Substantia nigra (tissue), 51 donors: ENCODE measurements at places on chromosomes 11 and 22.
A peak's percentile ranks its signal among the peaks of the same experiment; 100 is the strongest.

- DNase-seq: no peak
These were observed 86.1 kb upstream of the WNT7B start for GRCh38 chr22:46062971-46063631.

GRCh38 chr11:16296273-16296672, 60.1 kb downstream of the SOX6 start:
- no peak for DNase-seq

- DNase-seq: no peak
These were observed 16.9 kb downstream of the SAAL1 start for GRCh38 chr11:18088966-18089365.

DNA sequence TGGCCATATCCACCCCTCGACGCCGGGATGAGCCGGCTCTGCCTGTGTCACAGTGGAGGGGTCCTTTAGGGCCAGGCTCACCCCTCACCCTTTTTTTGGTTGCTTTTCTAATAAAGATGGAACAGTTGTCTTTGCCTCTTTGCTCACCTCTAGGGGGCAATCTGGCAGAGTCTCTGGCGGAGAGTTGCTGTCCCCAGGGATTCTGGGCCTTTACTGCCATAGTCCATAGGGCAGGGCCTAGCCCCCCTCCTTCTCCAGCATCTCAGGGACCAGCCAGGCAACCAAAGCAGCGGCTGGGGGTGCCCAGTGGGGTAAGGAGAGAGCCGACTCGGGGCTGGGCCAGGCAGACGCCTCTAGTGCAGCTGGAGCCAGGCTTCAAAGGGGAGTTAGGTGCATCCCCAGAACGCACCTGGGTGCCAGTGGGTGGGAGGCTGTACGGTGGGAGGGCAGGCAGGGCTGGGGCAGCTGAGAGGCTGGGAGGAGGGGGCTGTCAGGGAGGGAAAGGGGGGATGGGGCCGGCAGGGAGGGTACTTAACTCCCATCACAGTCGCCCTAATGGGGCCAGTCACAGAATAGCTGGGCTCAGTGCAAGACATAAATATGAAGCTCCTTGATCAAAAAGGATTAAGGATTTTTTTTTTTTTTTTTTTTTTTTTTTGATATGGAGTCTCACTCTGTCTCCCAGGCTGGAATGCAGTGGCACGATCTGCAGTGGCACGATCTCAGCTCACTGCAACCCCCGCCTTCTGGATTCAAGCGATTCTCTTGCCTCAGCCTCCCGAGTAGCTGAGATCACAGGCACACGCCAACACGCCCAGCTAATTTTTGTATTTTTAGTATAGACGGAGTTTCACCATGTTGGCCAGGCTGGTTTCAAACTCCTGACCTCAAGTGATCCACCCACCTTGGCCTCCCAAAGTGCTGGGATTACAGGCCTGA, 2.5 kb upstream of the SUSD2 start:
- no peak for DNase-seq

GRCh38 chr11:85269109-85269508, 358.0 kb downstream of the DLG2 start:
- no peak for DNase-seq

DNA sequence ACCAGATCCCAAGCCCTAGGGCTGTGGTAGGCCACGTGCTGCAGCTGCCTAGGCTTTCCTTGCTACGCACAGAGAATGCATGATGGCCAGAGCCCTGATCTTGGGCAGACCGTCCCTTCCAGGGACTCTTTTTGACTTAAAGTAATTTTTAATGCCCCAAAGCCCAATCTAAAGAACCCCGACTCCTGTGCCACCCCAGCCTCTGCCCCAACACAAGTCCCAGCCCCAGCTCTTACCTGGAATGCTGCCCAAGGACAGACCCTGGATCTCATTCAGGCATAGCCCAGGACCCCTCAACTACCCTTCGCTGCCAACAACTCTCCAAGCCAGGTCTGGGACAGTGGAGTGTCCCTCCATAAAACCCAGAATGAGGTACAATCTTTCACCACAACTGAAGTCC, 211.7 kb upstream of the B3GAT1 start:
- no peak for DNase-seq

GRCh38 chr22:30210235-30210909, 36.2 kb downstream of the LIF start:
- no peak for DNase-seq

GRCh38 chr11:72720047-72720446, 32.2 kb downstream of the ARAP1 start:
- DNase-seq: no peak

DNA sequence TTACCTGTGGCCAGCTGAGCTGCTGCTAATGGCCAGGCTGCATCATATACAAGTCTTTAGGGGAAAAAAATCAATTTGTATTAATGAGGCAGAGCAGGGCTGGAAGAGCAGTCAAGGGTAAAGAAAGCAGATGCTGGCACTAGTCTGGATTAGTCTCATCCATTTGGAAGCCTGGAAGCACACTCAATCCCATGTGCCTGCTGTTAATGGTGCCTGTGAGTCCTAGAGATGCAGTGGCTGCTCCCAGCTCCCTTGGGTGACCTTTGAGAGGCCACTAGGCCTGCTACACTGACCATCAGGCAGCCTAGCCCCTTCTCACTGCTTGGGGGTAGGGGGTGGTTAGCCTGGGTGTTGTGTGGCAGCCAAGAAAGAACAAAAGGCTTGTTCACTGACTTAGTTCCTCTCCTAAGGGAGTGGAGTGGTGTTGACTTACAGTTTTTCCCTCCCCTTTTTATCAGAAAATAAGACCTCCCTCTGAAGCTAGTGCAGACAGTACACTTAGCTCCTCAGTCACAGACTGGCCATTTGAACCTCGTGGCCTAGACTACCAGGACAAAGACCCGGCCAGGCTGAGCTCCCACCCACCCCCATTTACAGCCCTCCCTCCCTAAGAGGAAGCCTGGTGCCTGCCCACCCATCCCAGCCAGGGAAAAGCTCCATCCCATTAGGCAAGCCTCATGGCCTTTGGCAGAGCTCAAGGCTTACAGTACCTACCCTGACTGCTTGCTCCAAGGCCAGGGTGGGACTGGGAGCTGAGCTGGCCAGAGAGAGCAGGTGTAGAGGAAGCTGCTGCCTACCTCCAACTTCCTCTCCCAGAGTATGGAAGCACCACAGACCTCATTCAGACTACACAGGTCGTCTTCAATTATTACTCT, 7.8 kb downstream of the PIK3IP1 start:
- no peak for DNase-seq

DNA sequence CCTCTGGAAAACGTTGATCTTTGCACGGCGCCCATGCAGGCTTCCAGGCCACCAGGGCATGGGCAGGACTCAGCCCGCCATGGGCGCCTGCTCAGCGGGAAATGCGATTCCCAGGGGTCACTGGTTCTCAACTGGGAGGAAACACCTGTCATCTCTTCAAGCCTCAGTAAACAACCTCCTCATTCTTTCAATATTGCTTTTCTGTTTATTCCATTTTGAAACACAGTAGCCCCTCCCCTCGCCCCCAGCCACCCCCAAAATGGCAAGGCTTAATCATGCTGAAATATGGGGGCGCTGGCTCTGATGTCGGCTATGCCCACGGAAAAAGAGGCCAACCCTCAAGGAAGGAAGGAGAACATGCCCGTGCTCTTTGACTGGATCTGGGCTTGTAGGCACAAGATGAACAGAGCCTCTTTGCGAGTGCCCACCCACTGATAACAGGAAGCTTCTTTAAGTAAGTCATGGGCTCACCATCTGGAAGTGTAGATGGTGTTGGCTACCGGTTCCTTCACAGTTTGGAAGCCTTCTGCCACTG, 594 bp upstream of the POU2AF1 start:
- DNase-seq: no peak

- no peak for DNase-seq
These were observed 10.4 kb downstream of the SBF1 start for GRCh38 chr22:50464451-50464850.

GRCh38 chr22:42847110-42847509, 10.0 kb downstream of the ARFGAP3 start:
- no peak for DNase-seq

DNA sequence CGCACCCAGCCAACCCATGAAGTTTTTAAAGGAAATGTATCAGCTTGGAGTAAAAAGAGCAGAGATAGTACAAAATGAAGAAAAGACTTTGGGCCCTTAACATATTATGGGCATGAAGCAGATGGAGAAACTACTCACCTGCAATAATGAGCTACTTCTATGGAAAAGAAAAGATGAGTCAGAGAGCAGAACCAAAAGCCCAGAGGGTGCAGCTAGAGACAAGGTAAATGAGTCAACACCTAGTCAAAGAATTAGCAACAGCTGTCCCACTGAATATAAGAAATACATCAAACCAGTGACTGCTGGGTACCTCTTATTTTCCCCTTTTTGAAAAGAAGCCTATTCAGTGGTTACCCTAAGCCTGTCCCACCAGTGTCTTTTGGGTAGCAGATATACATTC, 61.8 kb downstream of the RPL27A start:
- no peak for DNase-seq

DNA sequence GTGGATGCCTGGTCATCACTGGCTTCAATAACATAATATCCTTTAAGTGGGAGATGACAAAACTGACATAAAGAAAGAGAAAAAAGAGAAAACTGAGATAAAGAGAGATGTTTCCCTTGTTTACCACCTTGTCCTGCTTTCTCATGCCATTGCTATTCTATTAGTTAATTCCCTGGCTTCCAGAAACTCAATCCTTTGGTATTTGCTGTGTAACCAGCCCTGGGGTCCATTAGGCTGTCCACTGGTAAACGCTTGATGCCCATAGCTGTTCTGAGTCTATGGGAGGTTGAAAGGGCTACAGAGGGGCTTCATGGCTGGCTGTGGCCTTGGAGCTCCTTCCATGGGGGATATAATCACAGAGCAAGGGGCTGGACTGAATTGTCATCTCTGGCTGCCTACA, 243.4 kb upstream of the PLET1 start:
- DNase-seq: no peak

GRCh38 chr22:27880778-27881394, 38.2 kb downstream of the PITPNB start:
- DNase-seq: peak; percentile 29

GRCh38 chr11:115660030-115660805, 156.0 kb upstream of the CADM1 start:
- no peak for DNase-seq

DNA sequence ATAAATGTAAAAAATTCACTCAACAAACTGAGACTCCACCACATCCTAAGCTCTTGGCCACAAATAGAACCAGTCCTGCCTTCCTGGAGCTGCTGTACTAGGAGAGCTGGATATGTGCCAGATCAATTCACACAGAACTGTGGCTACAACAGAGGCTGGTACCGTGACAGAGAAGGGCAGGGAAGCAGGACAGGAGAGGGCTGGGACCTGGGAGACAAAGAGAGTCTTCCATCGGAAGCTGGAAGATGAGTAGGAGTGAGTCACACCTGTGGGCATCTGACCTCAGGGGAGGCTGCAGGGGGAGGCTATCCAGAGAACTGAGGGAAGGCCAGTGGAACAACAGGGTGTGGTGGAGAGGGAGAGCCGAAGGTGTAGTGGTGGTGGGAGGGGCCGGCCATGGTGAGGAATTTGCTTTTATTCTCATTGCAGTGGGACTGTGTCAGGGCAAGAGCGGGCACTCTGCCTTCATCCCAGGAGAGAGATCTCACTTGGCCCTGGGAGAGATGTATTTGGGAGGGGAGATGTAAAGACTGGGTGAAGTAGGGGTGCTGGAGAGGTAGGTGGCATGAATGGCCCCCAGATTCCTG, 1.9 kb upstream of the LTBP3 start:
- no peak for DNase-seq

DNA sequence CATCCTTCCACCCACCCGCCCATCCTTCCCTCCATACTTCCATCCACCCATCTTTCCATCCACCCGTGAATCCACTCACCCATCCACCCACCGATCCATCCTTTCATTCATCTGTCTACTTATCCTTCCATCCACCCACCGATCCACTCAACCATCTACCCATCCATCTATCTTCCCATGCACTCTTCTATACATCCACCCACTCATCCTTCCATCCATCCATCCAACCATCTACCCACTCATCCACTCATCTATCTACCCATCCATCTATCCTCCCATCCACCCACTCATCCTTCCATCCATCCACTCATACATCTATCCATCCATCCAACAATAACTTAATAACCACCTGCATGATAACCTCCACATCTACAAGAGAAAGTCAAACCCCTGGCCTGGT, 47.3 kb downstream of the WNT7B start:
- DNase-seq: no peak

DNA sequence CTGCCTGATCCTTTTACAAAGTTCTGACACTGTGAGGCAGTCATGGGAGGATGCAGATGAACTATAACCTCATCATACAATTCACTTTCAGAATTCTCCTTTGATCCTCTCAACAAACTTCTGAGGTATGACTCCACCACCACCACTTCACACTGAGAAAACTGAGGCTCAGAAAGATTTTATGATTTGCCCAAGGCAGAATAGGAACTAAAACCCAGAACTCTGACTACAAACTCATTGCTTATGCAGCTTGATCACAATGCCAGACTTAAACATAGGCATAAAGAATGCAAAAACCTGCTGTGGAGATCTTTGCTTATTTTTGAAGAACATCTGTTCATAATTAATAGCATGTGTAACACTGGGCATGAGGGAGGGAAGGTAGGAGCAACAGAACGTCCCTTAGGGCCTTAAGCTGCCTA, 20.4 kb downstream of the FAM168A start:
- DNase-seq: no peak

DNA sequence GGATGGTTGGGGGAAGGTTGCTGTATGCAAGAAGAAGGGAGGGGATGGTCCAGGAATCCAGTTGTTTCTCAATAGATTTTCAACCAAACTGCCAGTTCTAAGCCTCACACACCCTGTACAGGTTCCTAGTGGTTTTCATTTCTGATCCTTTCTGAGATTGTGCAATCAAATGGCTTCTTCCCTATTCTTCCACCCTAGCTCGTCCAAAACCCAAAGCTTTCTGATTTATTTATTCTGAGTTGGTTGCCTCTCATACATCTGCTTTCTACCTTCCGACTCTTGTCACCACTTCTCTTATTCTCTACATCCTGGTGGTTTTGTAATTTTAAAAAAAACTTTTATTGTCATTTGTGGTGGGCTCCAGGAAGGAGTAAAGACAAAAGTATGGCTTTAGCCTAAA, 12.6 kb downstream of the OR5A2 start:
- no peak for DNase-seq

DNA sequence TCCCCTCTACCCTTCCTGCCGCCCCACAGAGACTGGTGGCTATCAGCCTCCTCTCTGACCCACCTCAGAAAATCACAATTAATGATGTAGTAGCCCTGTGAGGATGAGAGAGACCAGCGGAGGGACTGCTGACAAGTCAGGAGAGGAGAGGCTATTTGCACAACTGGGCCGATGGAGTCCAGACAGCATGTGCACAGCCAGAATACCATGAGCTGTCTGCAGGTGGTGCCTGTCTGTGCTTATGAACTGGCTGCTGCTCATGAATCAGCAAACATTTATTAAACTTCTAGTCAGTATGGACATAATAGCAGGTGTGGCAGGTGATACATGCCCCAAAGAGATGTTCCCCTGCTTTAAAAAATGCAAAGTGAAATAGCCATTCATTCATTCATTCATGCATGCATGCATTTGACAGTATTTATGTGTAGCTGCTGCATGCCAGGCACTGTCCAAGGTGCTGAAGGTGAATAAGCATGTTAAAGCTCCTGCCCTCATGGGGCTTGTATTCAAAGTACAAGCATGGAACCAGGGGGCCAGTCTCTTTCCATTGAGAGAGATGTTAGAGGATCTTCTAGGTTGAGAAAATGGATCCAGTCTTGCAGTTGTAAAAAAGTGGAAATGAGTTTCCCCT, 141.3 kb downstream of the GRIK4 start:
- no peak for DNase-seq
